ENCODE measurements at places on chromosomes 1 and 21.

DNA sequence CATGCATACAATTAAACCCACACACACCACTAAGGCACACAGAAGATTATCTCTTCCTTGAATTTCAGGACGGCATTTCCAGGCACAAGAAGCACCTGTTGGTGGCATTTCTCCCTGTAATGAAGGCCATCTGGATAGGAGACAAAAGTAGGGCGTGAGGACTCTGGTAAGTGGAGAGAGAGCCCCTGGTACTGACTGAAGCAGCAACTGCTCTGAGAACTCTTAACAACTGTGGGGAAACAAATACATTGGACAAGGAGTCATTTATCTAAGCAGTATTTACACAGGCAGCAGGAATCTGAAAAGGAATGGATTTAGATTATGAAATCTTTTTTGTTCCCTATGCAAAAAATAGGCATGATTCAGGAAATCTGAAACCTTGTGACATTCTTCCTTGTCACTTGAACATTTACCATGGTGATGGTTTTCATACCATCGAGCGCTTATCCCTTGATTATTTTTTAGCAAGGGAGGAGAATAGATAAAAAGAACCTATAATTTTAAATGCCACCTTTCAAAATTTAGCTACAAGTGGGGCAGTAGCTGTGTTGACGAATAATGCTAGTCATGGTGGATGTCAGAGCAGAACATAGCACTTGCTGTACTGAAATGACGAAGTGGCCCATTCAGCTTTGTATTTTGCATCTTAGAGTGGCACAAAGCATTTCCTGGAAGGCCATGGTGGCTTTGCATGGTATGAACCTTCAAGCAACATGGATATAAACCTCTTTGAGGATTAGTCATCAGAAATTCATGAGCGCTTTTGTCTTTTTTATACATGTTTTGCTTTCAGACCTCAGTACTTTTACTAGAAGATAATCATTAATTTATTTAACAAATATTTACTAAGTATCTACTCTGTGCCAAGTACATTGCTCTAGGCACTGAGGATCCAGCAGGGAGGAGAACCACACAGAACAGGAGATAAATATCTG is 362.0 kb downstream of the ADGRL2 start:
- DNase-seq = peak; percentile 93

DNA sequence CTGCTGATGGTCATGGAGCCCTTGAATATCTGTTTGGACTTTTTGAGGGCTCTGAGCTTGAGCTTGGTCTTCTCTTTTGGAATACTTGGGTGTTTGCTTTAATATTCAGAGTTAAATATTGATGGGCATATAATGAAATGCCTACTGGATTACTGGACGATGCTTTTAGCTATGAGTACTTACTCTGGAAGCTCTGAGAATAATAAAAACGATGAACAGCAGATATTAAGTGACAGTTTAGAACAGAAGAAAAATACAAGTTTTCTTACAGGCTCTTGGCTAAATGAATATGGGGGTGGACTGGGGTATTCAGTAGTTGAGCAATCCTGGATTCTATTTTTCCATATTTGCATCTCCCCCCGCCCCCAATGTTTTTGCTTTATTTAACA is 20.7 kb downstream of the GALNT2 start:
- no peak for DNase-seq

DNA sequence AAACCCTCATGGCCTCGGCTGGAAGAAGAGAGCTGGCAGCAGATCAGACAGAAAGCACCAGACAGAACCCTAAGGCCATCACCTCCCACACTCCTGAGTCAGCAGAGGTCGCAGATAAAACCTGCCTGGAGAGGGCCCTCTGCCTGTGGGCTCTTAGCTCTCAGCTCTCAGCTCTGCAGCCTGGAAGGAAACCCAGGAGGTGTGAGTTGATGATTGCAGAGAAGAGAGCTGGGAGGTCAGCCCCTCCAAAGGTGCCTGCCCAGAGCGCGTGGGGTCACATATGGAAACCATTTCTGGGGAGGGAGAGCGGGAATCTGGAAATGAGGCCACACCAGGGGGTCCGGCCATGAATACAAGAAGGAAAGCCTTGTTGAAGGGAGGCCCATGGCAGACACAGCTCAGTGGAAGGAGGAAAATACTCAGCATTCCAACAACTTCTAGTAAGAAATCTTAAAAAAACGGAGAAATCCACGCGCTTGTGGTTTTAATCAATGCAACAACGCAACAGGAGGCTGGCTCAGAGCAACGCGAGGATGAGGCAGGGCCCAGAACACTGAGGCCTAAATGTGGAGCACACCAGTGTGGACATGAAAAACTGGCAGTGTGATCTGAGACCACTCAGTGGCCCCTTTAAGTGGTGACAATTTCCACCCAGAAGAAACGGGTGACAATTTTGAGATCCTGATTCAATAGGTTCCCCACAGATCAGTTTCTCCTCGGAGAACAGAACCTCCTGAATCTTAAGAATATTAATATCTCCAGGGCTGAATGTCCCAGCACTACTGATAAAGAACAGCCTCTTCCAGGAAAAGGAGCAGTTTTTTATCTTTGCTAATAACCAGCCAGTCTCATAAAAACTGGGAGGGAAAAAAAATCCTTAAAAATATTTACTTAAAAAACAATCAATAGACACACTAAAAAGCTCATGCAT is 45.7 kb downstream of the PSMG1 start:
- DNase-seq = peak; percentile 58

GRCh38 chr1:41868241-41868998 is 50.3 kb downstream of the HIVEP3 start:
- DNase-seq = no peak

GRCh38 chr1:226371866-226372490 is 35.9 kb downstream of the PARP1 start:
- no peak for DNase-seq

GRCh38 chr1:229253151-229253974 is 17.5 kb upstream of the RAB4A start:
- peak; percentile 24 for DNase-seq

DNA sequence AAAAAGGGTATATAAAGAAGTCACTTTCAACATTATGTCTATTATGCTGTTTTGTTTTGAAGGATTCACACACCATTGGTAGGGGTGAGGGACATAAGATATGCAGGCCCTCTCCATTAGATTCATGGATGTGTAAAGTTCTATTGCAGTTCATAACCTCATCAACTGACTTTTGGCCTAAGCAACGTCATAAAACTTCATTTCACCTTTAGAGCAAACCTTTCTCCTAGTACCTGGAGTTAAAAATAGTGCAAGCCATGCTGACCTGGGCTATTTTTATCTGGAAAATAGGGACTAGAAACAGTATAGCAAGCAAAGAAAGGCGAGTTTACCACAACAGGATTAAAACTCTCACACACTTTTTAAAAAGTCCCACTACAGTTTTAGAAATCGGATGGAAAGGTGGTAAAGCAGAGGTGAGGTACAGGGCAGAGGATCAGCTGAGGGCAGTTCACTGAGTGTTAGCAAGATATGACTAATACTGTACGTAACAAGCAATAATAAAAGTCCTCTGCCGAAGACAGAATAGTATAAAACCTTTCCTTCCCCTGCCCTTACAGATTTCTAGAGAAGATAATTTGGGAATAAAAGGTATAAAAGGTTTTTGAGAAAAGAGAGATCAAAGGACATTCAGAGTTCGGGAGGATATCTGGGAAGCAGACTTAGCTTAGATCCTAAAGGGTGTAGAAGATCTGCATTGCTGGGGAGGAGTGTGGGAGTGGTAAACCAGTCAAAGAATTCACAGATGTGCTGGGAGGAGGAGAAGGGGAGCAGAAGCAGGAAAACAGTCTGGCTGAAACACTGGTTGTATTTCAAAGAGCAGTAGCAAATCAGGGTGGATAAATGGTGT is 14.3 kb downstream of the EGLN1 start:
- no peak for DNase-seq

DNA sequence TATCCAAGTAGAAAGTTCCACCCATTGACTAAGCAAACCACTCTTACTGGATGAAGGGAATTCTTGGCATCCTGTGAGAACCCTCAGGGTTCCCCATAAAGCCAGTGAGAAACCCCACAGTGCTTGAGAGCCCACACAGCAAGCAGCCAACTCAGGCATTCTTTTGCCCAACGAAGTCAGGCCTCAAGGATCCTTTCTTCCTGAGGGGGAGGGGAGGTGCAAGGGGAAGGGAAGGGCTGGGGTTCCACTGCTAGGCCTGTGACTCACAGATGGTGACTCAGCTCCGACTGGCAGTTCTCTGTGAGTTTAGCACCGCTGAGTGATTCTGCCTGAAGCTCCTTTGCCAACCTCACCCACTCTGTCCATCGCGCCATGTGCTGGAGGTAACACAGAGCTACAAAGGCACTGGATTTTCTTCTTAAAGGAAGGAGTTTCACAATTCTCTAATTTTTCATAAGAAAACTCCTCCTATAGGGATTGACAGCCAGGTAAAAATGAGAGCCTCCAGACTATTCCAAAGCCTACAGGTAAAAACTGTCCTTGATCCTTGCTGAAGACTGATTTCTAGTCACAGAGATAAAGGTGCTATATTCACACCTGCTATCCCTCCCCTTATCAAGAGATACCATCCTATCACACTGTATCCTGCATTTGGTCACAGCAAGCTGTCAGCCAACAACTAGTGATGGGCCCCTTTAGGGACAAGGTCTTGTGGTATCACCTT is 4.8 kb downstream of the ENO1 start:
- DNase-seq = peak; percentile 43

Data from tongue (tissue), 3 donors.